ENCODE measurements at places on chromosomes 4 and X.

- no peak for DNase-seq
Observed at GRCh38 chr4:76283900-76284299, 22.6 kb upstream of the STBD1 start.

DNA sequence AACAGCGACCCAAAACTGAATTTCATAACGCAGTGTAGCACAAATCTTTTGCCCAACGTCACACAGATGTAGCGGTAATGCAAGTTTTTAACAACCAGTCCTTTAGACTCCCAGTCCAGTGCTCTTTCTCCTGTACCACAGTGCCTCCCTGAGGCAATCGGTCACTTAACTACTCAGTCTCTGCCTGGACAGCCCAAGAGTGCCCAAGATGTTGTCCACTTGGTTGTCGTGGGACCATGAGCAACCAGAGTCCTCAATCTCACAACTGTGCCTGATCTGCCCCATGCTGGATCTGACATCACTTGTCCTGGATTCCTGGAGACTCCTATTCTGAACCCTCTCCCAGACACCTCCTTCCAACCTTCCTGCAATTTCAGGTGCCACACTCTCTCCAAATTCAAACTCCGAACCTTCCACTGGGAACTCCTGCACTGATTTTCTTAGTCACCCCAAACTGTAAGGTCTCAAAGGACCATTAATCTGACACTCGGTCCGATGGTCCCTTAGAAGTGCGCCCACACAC is 702 bp downstream of the MMGT1 start:
- no peak for DNase-seq

DNA sequence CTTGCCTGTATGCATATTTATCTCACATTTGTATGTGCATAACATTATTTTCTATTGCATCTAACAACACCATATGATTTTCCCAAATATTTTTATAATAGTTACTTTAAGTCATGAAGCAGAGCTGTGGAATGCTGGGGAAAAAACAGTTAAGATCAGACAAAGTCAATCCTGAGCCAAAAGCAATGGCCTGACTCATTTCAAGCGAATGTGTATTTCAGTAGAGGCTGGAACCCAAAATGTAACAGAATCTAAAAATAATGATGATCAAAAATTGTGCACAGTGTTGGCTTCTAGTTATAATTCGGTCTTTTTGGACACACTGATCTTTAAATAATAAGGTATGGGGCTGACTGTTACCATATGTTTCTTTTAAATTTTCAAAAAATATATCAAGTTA is 516.2 kb upstream of the ADGRL3 start:
- no peak for DNase-seq

DNA sequence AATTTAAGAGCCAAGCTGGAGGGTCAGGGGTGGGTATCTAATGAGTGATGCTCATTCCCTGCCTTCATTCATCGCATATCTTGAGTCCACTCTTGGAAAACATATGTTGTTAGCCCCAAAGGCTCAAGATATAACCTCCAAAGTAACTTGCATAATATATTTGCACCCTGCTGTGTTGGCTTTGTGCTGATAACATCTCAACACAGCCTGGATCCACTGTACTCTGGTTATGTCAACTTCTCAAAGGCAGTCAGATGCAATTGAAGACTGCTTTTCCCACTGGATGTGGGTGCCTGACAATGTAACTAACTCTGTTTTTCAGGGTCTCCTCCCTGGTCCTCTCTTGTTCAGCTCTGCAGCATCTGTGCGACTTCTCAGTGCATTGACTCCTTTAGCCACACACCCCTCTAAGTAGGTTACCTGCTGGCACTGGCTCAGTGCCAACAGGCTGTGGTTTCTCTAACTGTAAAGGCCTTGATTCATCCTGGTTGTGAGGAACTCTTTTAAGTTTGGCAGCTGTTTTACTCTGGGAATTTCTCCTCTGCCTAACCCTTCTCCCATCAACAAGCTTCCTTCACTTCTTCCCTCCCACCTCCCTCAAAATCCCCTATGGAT is 28.1 kb downstream of the SLC16A2 start:
- no peak for DNase-seq

- DNase-seq, result no peak
Observed at GRCh38 chr4:21656832-21657231, 291.7 kb downstream of the KCNIP4 start.

DNA sequence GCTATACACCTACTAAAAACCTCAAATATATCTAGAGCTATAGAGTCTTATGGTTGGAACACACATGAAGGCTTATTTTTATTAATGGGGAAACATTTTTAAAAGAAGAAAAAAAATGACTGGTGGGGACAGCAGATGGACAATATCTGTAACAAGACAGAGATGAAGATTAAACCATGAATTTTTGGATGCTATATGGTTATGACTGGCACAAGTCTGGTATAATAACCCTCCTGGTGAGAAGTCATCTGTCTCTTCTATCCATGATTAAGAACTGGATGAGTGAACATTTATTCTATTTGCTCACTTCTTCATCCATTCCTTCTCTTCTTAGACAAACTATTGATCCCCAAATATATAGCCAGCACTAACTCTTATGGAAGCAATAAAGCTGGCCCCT is 104.4 kb downstream of the EFHC2 start:
- no peak for DNase-seq

All from cortex of kidney (tissue), 1 donor.